NCI-H526 treated with DMSO at 0.1 percent for 48 hours (cell line): ENCODE measurements at places on chromosomes 1 and 21.

- DNase-seq, result no peak
Observed at GRCh38 chr1:110346690-110347089, 7.5 kb downstream of the RBM15 start.

- DNase-seq, result no peak
Observed at GRCh38 chr1:2429780-2430591, 17.6 kb upstream of the PEX10 start.

DNA sequence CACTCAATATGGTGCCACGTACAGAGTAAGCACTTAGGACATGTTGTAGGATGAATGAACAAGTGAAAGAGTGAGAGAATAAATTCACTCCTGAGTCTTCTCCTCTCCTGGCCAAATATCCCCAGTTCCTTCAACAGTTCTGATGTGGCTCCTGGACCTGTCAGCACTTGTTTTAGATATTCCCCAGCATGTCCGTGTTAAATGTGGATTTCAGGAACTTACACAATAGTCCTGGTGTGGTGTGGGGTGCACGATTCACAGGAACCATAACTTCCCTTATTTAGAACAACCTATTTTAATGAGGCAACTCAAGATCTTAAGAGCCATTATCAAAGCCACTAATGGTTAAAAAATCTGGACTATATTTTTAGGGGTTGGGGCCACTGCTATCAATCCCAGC is 39.0 kb upstream of the MYSM1 start:
- DNase-seq, result no peak

DNA sequence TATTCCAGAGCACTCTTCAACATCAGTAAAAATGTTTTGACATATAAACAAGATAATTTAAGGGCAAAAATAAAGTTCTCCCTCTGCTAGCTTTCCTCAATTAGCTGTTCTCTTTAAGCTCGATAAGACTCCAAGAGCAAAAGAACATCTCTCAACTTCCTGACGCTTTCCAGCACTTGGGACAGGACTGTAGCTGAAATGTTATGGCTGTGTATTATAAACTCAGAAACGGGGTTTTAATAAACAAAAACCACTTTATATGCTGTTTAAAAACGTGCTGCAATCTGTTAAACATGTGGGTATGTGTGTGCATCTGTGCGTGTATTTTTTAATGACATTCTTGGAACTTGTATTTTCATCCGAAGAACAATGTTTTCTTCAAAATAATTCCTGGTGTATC is 71.5 kb upstream of the RGS2 start:
- no peak for DNase-seq

GRCh38 chr1:55886856-55887712 is 671.9 kb upstream of the USP24 start:
- DNase-seq, result no peak

GRCh38 chr1:213268221-213268620 is 217.2 kb downstream of the RPS6KC1 start:
- DNase-seq, result no peak

DNA sequence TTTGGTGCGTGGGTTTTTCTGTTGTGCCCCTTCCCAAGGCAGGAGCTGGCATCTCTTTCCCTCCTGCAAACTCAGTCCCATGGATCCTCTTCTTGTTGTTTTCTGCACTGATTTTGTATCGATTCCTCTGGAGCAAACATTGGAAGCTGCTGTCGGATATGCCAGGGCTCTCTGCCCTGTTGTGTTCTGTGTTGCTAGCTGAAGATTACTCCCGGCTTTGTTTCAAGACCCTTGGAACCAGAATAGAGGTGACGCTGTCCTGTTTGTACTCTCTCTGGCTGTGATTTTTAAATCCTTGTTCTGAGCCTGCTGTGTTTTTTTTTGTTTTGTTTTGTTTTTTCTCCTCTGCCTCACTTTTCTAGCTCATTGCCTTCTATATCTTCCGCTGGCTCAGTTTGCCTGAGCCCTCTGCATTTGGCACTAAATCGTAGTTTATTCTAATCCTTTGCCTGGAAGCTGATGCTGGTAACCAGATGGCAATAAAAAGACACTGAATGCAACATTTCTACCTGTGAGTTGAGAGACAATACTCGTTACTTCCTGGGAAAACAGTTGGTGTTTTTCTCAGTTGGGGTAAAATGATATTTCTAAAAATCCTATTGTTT is 67.0 kb downstream of the BACH1 start:
- no peak for DNase-seq

DNA sequence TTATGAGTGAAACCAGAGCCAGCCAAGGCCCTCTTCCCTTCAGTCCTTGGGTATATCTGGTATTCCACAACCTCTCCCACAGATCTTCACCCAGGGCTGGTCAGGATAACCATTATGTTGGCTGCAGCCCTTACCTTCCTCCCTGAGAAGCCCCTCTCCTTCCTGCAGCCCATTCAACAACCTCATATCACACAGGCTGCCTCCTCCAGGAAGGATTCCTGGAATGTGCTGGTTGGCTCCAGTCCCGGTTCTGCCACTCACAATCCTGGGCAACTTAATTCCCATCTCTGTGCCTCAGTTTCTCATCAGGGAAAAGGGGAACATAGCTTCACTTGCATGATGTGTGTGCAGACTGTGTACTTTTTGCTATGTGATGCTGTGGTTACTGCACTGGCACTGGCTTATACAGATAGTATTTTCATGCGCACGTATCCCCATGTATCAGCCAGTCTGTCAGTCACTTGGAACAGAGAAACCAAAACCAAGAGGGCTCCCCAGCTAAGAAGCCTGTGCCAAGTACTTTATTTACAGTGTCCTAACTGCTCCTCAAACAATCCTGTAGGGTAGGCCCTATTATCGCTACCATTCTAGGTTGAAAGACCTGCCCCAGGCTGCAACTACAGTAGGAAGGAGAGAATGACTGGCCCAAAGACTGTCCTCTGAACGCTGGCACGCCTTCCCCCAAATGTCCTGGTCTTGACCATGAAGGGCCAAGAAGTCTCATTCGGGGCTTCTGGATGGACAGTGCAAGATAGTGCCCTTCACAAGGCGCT is 39.9 kb upstream of the PPP1R15B start:
- DNase-seq, result no peak

- DNase-seq, result no peak
Observed at GRCh38 chr1:161190962-161191521, 7.8 kb downstream of the ADAMTS4 start.

GRCh38 chr1:110208916-110209645 is 1.0 kb upstream of the KCNC4 start:
- peak; percentile 27 for DNase-seq

DNA sequence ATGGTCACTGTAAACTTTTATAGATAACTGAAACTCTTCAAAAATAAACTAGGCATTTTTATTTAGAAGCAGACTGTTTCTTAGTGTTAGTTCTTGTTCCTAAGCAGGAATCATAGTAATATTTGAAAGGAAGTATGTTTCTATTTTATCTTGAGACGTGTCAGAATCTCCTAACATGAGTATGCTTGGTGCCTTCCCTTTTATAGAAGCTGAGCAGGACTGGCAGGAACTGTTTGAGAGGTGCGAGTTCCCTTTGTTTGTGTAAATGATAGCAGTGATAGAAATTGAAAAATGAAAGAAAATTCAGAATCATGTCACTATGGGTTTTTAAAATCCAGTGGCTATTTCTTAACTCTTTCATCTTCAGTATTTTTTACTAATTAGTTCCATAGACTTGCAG is 56.9 kb downstream of the LRRC8D start:
- no peak for DNase-seq

GRCh38 chr1:244406337-244406736 is 45.4 kb downstream of the ADSS2 start:
- no peak for DNase-seq

DNA sequence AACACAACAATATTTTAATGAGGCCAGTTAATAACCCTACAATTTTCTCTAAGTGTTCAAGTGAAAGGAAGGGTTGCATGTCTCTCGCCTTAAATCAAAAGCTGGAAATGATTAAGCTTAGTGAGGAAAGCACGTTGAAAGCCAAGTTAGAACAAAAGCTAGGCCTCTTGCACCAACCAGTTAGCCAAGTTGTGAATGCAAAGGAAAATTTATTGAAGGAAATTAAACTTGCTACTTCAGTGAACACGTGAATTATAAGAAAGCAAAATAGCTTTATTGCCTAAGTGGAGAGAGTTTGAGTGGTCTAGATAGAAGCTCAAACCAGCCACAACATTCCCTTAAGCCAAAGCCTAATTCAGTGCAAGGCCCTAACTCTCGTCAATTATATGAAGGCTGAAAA is 135.6 kb downstream of the DUSP10 start:
- DNase-seq, result no peak

DNA sequence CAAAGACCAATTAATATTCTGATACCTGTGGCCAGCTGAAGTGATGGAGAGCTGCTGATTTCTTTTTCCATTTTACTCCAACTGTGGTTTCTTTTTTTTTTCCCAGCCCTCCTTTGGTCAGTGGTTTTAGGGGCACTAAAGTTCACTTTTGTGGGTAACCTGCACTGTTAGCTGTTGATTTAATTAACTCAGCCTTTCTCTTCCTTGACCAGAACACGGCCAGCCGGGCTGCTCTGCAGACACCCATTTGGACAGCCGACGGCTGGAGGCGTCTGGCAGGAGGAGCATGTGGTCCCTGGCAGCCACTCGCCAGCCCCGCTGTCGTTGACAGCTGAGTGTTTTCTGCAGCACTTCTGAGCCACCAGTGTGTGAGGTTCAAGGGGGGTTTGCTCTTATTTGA is 136.2 kb upstream of the RUNX3 start:
- no peak for DNase-seq

GRCh38 chr1:244397131-244397530 is 54.6 kb downstream of the ADSS2 start:
- no peak for DNase-seq
